ENCODE measurements at places on chromosomes 4 and X.

- DNase-seq, result no peak
Observed at GRCh38 chr4:132123870-132124623, 1025.0 kb upstream of the PCDH10 start.

- DNase-seq, result no peak
Observed at GRCh38 chr4:127777487-127777886, 4.6 kb upstream of the HSPA4L start.

DNA sequence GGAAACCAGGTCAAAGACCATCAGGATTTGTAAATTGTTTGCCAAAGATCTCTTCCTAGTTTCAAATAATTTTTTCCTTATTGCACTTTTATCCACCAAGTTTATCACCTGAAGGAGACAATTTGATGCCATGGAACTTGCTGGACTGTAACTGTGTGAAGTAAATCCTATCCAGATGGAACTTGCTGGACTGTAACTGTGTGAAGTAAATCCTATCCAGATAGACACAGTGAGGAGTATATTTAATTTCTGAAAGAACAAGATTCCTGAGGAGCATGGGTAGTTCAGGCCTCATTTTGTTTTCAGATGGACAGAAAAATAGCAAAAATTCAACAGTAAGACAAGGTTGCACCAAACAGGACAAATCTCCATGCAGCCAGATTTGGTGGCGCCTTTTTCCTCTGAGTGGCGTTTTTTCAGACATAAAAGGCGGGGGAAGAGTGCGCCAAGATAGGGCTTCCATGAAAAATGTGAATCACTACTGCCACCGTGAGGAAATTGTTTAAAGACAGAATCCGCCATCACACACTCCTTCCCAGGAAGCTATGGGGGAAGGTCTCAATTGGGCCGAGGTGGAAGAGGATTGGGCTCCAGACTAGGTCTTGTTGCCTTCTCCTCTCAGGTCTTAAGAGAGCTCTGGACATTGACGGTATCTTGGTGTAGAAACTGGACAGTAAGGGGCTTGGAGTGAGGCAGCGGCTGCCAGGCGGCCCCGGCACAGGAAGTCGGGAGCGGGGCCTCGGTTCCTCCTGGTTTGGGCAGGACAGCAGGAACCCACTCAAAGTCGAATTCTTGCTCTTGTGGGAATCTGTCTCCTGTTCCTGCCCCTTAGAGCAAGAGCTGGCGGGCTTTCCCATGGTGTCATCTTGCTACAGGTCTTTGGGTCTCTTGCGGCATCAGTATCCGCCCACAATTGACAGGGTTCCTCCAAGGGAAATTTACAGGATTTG is 234.7 kb downstream of the OR13H1 start:
- DNase-seq, result no peak

DNA sequence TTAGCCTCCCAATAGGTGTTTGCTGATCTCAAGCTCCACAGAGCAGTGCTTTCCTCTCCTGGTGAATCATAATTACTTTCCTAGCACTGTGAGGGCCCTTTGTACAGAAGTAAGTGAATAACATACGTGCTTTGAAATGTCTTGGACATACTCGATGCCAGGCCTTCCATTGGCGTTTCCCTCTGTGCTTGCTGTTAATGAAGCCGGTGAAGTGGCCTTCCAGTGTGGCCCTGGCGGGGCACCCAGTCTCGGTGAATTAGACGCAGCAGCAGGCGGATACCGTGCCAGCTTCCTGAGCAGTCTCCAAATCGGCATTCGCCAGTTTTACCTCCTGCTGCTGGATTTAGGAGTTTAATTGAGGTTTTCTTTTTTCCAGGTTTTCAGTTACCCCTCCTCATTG is 132.3 kb downstream of the HMX1 start:
- no peak for DNase-seq

DNA sequence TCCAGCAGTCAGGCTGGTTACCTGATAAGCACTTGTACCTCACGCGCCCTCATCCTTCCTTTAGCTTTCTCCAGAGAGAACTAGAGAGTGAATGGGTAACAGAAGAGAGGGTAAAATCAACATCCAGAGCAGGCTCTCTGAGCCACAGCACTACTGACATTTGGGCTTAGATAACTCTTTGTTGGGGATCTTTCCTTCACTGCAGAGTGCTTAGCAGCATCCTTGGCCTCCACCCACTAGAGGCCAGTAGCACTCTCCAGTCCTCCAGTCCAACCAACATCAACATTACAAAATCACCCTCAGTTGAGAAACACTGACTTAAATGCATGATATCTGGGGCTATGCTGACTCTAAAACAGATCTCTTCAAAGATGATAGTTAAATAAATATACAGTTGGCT is 220.7 kb downstream of the TACR3 start:
- no peak for DNase-seq

- DNase-seq, result no peak
Observed at GRCh38 chr4:45229206-45229605, 502.9 kb upstream of the GNPDA2 start.

DNA sequence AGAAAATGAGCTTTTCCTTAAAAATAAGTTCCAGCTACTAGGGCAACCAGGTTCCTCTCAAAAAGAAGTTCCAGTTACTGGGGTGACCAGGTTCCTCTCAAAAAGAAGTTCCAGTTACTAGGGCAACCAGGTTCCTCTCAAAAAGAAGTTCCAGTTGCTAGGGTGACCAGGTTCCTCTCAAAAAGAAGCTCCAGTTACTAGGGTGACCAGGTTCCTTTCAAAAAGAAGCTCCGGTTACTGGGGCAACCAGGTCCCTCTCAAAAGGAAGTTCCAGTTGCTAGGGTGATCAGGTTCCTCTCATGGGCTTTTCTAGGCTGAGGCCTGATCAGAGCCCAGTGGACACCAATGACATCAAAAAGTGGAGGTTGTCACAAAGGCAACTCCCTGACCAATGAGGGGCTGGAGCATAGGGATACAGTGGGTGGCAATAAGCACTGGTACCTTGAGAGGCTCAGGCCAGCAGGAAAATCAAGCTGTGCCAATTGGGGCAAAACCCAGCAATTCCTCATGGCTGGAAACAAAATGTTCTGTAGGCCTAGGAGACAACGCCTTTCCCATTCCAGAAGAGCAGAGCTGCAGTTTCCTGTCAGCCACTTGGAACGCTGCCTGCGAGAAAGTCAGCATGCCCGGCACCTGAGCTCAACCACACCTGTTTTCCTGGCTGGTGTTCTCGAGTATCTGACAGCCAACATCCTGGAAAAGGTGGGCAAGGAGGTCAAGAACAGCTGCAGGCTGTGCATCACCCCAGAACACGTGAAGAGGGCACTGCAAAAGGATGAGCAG is 12.3 kb upstream of the SYTL5 start:
- DNase-seq, result no peak

- DNase-seq, result no peak
Observed at GRCh38 chrX:68652326-68653170, 5.1 kb downstream of the STARD8 start.

- DNase-seq, result no peak
Observed at GRCh38 chr4:104470770-104471169, 23.9 kb downstream of the CXXC4 start.

- DNase-seq, result no peak
Observed at GRCh38 chr4:183337833-183338232, 15.6 kb upstream of the CLDN24 start.

All from activated CD4-positive, alpha-beta T cell treated with anti-CD3 and anti-CD28 coated beads, Interleukin-2, amount 50 U/mL, for 24 hours (primary cell).